ENCODE measurements at places on chromosomes 3 and 15.

GRCh38 chr3:131444180-131444579 is 58.6 kb downstream of the MRPL3 start:
- no peak for DNase-seq

- no peak for DNase-seq
These were observed 9.3 kb downstream of the TRA2B start for GRCh38 chr3:185928496-185928895.

DNA sequence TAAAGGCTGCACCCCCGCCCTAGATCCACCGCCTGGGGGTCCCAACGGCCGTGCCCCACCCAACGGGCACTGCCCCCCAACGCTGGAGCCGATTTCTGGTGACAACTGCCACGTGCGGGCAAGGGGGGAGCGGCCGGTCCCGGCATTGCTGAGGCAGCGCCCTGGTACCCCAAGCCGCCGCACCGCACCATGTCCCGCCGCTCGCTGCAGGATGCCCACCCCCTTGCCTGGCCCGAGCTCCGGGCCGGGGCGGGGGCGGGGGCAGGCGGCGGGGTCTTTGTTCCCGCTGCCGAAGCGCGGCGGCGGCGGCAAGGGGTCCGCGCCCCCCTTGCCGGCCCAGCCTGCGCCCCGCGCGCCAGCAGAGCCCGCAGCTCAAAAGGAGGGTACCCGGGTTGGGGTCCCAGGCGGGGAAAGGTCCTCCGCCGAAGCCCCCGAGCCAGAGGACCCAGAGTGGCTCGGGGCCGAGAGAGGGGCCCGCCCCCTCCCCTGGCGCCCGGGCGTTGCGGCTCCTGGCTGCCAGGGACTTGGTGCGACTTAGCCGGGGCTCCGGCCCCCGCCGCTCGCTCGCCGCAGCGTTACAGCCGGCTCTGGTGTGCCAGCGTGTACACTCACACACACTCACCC is 678 bp downstream of the SEMA7A start:
- DNase-seq = no peak

DNA sequence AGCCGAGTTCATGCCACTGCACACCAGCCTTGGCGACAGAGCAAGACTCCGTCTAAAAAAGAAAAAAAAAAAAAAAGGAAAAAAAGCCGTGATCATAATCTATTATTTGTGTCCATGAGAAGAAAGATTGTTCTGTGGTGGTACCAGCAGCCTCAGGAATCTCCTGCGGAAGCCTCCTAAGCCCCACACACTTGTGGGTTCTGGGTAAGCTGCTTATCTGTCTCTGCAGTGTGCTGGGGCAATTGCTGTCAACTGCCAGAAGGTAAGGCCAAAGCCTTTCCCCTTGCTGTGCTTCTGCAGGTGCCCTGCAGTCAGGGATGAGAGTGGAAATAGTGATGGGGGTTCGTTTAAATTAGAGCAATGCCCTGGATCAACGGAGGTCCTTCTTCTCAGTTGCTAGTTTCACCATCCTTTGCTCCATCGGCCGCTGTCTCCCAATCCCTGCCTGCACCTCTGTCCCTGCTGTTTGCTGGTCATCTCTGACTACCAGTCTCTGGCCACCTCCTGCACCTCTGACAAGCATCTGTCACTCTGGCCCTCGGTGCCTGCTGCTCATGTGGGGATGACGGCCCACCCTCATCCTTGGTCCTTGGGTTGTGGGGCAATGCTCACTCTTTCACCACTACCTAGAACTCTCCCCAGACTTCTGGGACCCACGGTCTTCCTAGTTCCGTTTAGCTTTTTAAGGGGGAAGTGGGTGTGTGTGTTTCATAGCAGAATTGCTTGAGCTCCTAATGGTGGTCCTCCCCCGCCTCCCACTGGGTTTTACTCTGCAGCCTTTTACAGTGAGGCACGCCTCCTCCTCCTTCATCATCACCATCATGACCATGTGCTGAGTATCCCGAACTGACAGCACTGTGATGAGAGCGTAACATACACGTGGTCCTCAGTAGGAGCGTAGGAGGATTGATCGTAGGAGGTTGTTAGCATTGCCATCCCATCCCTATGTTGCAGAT is 25.5 kb downstream of the CHRD start:
- no peak for DNase-seq

DNA sequence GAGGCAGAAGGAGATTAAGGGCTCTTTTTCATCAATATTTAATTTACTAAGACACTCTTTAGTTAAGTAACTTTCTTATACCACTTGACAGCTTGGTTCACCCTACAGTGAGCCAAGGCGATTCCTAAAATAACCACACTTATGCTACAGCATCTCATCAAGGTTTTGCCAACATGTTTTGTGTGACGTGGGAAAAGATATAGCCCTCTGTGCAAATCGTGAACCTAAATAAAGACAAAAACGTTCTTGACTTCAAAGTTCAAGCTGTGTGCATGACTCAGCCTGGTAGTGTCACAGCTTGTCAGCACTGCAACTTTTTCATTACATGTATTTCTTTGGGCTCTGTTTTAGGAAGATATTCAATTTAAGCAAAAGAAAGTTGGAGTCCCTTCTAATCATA is 297.0 kb upstream of the EPHA3 start:
- no peak for DNase-seq

GRCh38 chr15:88805031-88805780 is 2.0 kb downstream of the ACAN start:
- no peak for DNase-seq

DNA sequence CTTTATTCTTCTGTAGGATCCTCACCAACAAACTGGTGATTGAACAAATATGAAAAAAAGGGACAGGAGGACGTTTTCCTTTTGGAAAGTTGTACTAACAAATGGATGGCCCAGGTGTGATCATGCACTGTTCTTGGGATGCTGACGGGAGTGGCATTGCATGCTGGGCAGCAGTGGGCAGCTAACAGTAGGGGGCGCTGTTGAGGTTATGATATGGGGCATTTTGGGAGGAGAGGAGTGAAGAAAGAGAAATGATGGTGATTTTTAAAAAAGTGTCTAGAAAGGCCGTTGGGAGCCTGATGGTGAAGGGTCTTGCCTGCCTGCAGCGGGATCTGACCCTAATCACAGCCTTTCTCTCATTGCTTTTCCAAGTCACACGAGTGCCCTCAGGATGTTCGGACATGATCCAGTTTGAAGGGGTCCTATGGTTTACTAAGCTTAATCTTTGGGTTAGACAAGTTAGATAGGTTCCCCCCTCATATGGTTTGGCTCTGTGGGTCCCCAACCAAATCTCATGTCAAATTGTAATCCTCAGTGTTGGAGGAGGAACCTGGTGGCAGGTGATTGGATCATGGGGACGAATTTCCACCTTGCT is 46.2 kb upstream of the PRTG start:
- DNase-seq = no peak

DNA sequence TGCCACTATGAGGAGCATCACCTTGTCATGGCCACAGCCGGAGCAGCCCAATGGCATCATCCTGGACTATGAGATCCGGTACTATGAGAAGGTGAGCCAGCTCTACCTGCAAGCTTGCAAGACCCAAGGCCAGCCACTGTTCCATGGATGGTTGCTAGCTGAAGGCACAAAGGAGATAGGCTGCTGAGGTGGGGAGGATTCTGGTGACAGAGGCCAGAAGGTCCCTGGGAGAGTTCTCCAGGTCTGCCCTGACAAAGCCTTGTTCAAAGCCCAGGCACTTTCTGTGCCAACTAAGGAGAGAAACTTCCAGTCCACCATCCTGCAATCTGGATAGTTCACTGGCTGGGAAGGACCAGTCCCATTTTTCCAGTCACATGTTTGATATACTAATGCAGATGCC is 359.1 kb downstream of the EPHB1 start:
- DNase-seq = no peak

DNA sequence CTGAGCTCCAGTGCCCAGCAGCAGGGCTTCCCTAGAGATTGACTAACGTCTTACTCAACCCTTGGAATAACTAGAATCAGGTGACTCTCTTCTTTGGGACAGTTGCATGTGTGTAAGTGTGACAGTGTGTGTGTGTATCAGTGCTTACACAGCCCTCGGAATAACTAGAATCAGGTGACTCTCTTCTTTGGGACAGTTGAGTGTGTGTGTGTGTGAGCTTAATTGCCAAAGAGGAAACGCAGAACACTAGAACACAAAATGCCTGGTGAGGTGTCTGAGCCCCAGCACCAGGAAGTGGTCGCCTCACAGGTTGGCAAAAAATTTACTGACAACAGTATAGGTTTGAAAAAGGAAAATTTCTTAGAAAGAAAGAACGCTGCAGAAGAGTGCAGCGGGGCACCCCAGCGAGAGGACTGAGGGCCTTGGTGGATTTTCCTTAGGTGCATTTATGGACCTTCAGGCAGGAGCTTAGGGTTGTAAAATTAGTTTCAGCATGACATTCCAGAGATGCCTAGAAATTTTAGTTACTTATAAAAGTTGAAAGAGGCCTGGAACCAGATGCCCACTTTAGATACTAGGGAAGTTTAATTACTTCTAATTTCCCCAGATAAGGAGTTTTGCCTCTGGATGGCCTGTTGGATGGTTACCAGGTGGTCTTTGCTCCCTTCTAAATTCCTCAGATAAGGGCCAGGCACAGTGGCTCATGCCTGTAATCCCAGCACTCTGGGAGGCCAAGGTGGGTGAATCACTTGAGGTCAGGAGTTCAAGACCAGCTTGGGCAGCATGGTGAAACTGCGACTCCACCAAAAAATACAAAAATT is 3.7 kb upstream of the WDR82 start:
- DNase-seq = no peak

- no peak for DNase-seq
These were observed 14.6 kb upstream of the DUSP7 start for GRCh38 chr3:52070724-52071621.

- peak; percentile 11 for DNase-seq
These were observed 33.3 kb downstream of the TM4SF18 start for GRCh38 chr3:149299938-149300801.

DNA sequence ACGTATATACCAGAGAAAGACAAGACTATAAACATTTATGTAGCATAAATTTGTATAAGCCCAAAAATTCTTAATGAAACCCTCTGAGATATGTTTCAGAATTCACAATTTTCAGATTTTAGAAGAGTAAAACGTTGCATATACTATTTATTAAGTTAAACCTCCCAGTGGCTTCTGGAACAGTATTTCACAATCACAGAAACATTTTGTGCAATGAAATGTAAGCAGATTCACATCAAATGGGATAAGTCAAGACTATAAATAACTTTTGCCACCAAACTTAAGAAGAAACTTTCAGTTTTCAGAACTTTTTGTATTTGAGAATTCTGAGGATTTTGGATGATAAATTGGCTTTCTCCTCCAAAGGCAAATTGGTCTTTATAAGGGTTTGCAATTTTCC is 9.2 kb downstream of the SLTM start:
- DNase-seq = no peak

GRCh38 chr15:49978121-49978520 is 140.9 kb downstream of the ATP8B4 start:
- DNase-seq = no peak

GRCh38 chr15:81865850-81866537 is 179.8 kb downstream of the MEX3B start:
- no peak for DNase-seq

DNA sequence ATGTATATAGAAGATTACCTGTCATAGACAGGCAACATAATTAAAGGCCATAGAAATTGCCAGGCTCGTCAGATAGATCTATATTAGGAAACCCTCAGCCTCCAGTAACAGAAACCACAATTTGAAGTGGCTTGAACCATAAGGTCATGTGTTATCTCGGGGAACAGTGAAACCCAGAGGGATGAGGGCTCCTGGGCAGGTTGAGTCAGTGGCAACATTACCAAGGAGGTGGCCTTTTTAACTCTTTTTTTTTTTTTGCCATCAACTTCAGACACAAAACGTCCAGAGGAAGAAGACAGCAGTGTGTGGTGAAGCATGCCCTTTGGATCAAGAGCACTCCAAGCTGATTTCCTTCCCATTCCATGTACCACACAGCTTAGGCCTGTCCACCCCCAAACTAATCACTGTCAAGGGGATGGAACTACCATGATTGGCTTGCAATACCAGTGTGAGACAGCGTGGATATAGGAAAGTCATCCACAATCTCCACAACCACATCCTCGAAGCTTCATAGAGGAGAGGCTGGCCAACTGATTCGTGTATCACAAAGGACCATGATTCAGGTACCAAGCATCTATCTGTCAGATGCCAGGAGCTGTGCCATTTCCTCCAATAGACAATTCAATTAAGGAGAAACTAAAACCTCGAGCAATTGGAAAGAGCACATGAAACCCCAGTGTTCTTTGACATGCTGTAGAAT is 999 bp upstream of the KIF7 start:
- no peak for DNase-seq

GRCh38 chr3:183491923-183492848 is 63.3 kb downstream of the KLHL6 start:
- no peak for DNase-seq

- DNase-seq = no peak
These were observed 6.0 kb upstream of the ACAD9 start for GRCh38 chr3:128873244-128874022.

GRCh38 chr15:91517491-91518200 is 335.9 kb upstream of the SLCO3A1 start:
- no peak for DNase-seq

- no peak for DNase-seq
These were observed 83.5 kb upstream of the VGLL4 start for GRCh38 chr3:11727207-11727606.

GRCh38 chr3:123700791-123701722 is 116.2 kb upstream of the HACD2 start:
- no peak for DNase-seq

GRCh38 chr15:99114511-99115299 is 9.8 kb downstream of the SYNM start:
- no peak for DNase-seq

DNA sequence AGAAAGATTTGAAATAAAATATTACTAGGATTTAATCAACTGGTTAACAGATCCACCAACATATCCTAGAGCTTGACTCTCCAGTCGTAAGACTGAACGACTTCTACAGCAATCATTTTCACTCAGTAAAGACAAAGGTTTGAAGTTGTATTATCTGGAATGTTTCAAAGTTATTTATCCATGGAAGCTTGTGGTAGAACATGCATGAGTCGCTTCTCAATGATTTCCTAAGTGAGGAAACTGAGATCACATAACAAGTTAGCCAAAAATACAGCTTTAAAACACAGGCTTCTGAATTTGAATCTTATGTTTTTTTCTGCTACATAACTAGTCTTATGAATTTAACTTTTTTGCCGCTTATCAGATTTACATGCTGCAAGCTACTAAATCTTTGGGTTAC is 241.8 kb downstream of the FOXP1 start:
- no peak for DNase-seq

DNA sequence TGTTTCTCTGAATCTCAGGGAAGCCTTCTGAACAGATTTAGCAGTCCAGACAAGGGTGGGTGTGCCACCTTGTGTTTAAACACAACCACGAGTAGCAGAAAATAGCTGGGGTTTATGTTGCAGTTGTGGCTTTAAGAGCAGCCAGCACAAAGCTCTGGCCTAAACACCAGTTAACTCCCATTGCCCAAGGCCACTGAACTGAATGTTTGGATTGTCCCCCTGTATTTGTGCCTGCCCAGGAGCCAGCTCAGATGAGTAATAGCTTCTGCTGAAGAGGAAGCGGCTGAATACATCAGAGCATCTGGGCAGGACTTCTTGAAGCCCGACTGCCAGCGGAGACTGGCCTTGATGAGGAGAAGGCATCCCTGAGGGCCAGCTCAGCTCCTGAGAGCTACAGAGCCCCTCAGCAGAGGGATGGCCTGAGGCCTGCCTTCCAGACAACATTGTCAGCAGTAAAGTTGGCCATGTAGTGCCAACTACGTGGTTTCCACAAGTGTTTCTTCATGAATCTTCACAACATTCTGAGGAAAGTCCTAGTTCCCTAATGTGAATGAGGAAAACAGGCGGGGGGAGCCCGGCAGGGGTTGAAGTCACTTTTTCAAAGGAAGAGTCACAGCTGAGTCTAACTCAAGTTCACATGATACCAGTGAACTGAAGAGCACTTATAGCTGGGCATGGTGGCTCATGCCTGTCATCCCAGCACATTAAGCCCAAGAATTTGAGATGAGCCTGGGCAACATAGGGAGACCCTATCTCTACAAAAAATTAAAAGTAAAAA is 65.8 kb upstream of the ZBTB38 start:
- DNase-seq = no peak

Data from NCI-H748 treated with DMSO at 0.1 percent for 48 hours (cell line).